IMR-90 (cell line): ENCODE measurements at places on chromosomes 7 and 10. TPM values are rescaled to one million over a fixed set of nuclear protein-coding genes. Genes with fewer than 3 reads are reported as not detected.

NKX1-2 gene
- total RNA-seq = not detected in 2 replicates

OPALIN gene
- not detected in 2 replicates for total RNA-seq

APBB1IP gene
- not detected in 2 replicates for total RNA-seq

GSTO2 gene
- total RNA-seq = 1.9 and 2.3 TPM in 2 replicates

MUC3A gene
- not detected in 2 replicates for total RNA-seq

ADCY1 gene
- total RNA-seq = 0.18 and 0.28 TPM in 2 replicates

POM121C gene
- 6.1 and 7.8 TPM in 2 replicates for total RNA-seq

GRCh38 chr7:100655908-100656674 lies at the start of gene ACTL6B:
Gene ACTL6B (minus strand): TSS chr7:100656448. CDS start chr7:100656354, 94 bp downstream.
- H3K27me3 ChIP-seq = peaks cover 27% of the 10 kb centered on the region
- H3K4me1 ChIP-seq = no peaks in the 10 kb centered on the region
- DNase-seq = peak; percentile 18
- H3K36me3 ChIP-seq = no peaks in the 10 kb centered on the region
- no peak within 1 kb of the TSS for H3K4me3 ChIP-seq

- no peaks in the 10 kb centered on the region for H3K36me3 ChIP-seq
- no peaks in the 10 kb centered on the region for H3K4me1 ChIP-seq
- peaks cover 15% of the 10 kb centered on the region for H3K27me3 ChIP-seq
- DNase-seq = peak; percentile 44
Measured at GRCh38 chr7:128697302-128697905, 25.3 kb downstream of the GARIN1A start.

DNA sequence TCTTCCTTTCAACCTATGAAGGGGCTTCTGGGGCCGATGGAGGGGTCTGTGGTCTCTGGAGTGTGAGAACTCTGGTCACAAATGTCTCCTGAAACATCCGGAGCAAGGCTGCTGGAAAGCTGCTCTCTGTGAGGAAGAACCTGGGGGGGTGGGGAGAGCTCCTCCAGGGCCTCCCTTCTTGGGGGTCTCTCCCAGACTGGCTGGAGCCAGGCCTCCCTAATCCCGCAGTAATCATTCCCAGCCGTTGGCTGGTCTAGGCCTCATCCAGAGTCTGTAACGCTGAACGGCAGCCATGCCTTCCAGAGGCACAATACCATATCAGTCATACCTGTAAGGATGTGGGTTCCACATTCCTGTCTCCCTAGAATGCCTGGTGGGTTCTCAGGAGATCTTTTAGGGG lies 4.4 kb upstream of the LZTS2 start:
- H3K27me3 ChIP-seq = no peaks in the 10 kb centered on the region

DNA sequence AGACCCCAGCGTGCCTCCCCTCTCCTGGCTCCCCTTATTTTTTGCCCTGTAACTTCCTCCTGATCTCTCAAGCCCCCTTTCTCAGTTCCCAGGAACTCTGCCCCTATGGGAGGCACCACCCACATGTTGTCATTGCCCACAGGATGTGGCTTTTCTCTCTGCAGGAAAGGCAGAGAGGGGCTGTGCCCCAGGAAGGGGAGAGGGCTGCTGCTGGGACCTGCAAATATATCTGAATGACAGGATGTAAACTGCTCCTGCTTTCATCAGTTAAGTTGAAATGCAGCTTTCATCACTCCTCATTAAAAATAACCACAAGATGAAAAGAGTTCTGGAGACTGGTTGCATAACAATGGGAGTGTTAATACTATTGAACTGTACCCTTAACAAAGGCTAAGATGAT lies 103.3 kb downstream of the CLEC2L start:
- H3K4me1 ChIP-seq = no peaks in the 10 kb centered on the region
- DNase-seq = no peak
- no peak overlapping the region for H3K4me3 ChIP-seq
- H3K27me3 ChIP-seq = no peaks in the 10 kb centered on the region
- peaks cover 76% of the 10 kb centered on the region for H3K36me3 ChIP-seq
- H3K27ac ChIP-seq = peak overlapping the region; percentile 16; the same call in 1 of the 2 replicates

DNA sequence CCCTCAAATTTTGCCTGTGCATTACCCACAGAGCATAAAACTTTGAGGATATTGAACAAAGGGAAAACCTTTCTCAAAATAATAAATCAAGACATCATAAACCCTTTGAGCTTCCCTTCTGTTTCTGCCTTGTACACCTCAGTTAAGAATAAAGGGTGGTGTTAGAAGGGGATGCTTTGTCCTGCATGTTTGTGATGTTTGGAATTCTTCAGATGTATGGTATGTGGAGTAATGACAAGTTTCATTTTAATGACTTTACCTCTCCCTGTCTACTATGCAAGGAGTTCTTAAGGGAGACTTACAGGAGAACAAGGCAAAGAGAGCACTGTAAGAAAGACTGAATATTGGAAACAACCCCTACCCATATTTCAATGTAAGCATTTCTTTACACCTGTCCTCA lies 99.2 kb downstream of the HECW1 start:
- H3K27ac ChIP-seq = no peak overlapping the region
- no peaks in the 10 kb centered on the region for H3K36me3 ChIP-seq
- DNase-seq = no peak
- H3K4me1 ChIP-seq = peaks cover 2% of the 10 kb centered on the region; the same call in 1 of the 2 replicates
- H3K27me3 ChIP-seq = no peaks in the 10 kb centered on the region; the same call in 1 of the 2 replicates
- no peak overlapping the region for H3K4me3 ChIP-seq

DNA sequence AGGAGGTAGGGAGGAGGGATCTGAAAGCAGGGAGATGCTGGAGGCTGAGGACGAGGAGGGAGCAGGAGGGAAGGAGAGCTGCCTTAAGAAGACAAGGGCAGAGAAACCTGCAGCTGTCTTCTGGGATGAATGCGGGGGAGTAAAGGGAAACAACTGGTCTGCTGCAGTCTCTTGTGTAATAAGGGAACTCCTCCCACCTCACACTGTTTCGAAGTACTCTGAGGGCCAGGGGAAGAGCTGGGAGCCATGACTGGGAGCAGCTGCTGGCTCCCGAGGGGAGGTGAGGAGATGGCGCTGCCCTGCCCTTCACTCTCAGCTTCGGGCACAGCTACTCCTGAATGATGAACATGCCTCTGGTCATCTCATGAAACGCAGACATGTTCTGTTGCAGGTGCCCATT lies 65.1 kb downstream of the CLEC2L start:
- H3K4me3 ChIP-seq = no peak overlapping the region
- DNase-seq = peak; percentile 83
- no peaks in the 10 kb centered on the region for H3K27me3 ChIP-seq
- peaks cover 68% of the 10 kb centered on the region for H3K36me3 ChIP-seq
- peaks cover 3% of the 10 kb centered on the region; the same call in 1 of the 2 replicates for H3K4me1 ChIP-seq

GRCh38 chr10:75935240-75935639 lies 503.8 kb downstream of the LRMDA start:
- no peaks in the 10 kb centered on the region for H3K36me3 ChIP-seq
- H3K27ac ChIP-seq = no peak overlapping the region
- H3K4me1 ChIP-seq = no peaks in the 10 kb centered on the region
- H3K27me3 ChIP-seq = peaks cover 11% of the 10 kb centered on the region; the same call in 1 of the 2 replicates
- DNase-seq = no peak

- no peak overlapping the region for H3K27ac ChIP-seq
- peaks cover 21% of the 10 kb centered on the region for H3K27me3 ChIP-seq
- no peak for DNase-seq
- no peaks in the 10 kb centered on the region for H3K4me1 ChIP-seq
- no peak overlapping the region for H3K4me3 ChIP-seq
- H3K36me3 ChIP-seq = no peaks in the 10 kb centered on the region
Measured at GRCh38 chr10:110777661-110778060, 94.1 kb upstream of the PDCD4 start.

DNA sequence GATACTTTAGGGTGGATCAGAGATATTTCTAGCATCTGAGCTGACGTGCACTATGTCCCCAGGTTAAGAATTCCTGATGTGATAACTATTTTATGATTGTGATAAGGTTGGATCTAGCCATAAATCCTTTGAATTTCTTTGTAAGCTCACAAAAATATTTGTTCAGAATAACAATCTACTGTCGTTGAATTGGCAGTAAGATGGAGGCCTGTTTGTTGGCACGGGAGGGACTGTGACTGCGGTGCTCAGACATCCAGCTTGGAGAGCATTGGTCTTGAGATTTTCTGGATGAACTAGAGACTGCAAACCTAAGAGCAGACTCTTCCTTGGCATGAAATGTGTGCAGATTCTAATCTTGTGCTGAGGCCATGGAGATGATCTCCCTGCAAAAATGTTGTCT lies 131.1 kb downstream of the LRRC4 start:
- no peak overlapping the region for H3K27ac ChIP-seq
- no peak overlapping the region for H3K4me3 ChIP-seq
- H3K4me1 ChIP-seq = peaks cover 21% of the 10 kb centered on the region
- no peaks in the 10 kb centered on the region for H3K27me3 ChIP-seq
- H3K36me3 ChIP-seq = peaks cover 2% of the 10 kb centered on the region

- peak; percentile 33 for DNase-seq
- H3K27me3 ChIP-seq = no peaks in the 10 kb centered on the region
- H3K4me1 ChIP-seq = peaks cover 8% of the 10 kb centered on the region
- H3K4me3 ChIP-seq = no peak overlapping the region
- H3K27ac ChIP-seq = no peak overlapping the region
Measured at GRCh38 chr7:73701357-73701995, 18.0 kb downstream of the STX1A start.

DNA sequence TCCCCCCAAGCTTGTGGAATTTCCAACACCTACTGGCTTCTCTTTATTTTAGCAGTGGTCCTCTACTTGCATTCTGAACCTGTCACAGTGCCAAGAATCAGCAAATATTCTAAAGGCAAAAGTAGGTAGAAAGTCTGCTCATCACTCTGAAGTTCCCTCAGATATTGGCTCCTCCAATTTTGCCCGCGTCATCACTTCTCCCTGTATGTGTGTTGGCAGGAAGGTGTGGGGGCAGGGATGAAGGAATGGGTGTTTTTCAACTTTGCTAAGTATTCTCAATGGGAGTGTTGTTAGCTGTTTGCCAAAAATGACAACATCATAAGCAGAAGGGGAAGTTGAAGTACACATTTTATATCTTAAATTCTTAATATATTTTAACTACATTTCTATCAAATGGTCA lies 226.2 kb downstream of the POLR1F start:
- no peaks in the 10 kb centered on the region for H3K27me3 ChIP-seq

DNA sequence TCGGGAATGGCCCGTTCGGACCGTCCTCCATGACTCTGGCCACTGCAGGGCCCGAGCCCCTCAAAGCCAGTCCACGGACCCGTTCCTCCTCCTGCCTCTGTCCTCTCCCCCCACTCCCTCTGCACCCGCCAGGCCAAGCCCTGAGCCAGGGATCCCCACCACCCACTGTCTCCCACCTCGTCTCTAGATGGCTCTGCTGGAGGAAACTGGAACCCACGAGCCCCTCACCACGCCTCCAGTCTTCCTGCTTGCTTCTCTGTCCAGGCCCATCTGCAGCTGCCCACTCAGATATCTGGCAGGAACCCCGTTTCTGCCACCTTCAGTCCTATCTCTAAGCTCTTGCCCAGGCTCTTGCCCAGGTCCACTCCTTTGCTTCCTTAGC lies 24.3 kb downstream of the GRID2IP start:
- H3K4me3 ChIP-seq = peak overlapping the region; percentile 24; the same call in 1 of the 2 replicates
- no peaks in the 10 kb centered on the region for H3K4me1 ChIP-seq
- no peak for DNase-seq
- H3K27me3 ChIP-seq = peaks cover 47% of the 10 kb centered on the region

- no peaks in the 10 kb centered on the region for H3K4me1 ChIP-seq
- no peaks in the 10 kb centered on the region for H3K36me3 ChIP-seq
- no peak overlapping the region for H3K27ac ChIP-seq
Measured at GRCh38 chr7:29516491-29516890, 47.1 kb upstream of the PRR15 start.

GRCh38 chr10:99393683-99394082 lies 36.7 kb downstream of the GOT1 start:
- H3K4me1 ChIP-seq = peaks cover 12% of the 10 kb centered on the region
- no peaks in the 10 kb centered on the region; the same call in 1 of the 2 replicates for H3K27me3 ChIP-seq

- no peak overlapping the region for H3K27ac ChIP-seq
- DNase-seq = no peak
- no peaks in the 10 kb centered on the region for H3K27me3 ChIP-seq
Measured at GRCh38 chr10:92761571-92761970, 71.8 kb downstream of the HHEX start.

DNA sequence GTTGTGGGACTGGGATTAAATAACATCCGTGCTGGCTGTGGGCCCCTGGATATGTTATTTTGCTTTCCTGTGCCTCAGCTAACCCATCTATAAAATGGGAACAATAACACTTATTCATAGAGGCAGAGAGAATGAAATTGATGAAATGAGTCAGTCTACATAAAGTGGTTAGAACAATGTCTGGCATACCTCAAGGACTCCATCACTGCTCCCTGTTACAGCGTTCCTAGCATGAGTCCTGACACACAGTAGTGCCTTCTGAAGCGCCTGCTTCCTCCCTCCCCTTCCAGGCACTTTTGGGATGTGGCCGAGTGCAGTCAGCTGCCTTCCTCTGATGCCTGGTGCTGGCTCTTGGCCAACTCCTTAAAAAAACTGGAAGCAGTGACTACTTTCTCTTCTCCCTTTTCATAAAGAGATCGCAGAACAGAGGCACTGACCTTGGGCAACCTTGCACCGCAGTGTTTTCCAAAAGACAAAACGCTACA lies 108.4 kb upstream of the ZMIZ1 start:
- peak; percentile 90 for DNase-seq
- no peaks in the 10 kb centered on the region for H3K36me3 ChIP-seq
- no peak overlapping the region for H3K4me3 ChIP-seq
- peaks cover 15% of the 10 kb centered on the region for H3K4me1 ChIP-seq

DNA sequence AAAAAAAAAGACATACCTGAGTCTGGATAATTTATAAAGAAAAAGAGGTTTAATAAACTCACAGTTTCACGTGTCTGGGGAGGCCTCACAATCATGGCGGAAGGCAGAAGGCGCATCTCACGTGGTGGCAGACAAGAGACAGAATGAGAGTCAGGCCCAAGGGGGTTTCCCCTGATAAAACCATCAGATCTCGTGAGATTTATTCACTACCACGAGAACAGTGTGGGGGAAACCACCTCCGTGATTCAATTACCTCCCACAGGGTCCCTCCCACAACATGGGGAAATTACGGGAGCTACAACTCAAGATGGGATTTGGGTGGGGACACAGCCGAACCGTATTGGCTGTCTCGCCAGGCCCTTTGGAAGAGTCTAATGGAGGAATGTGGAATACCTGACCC lies 9.0 kb upstream of the MAFK start:
- H3K27ac ChIP-seq = no peak overlapping the region
- no peaks in the 10 kb centered on the region for H3K36me3 ChIP-seq
- H3K4me1 ChIP-seq = peaks cover 8% of the 10 kb centered on the region
- H3K27me3 ChIP-seq = no peaks in the 10 kb centered on the region; the same call in 1 of the 2 replicates
- no peak for DNase-seq

DNA sequence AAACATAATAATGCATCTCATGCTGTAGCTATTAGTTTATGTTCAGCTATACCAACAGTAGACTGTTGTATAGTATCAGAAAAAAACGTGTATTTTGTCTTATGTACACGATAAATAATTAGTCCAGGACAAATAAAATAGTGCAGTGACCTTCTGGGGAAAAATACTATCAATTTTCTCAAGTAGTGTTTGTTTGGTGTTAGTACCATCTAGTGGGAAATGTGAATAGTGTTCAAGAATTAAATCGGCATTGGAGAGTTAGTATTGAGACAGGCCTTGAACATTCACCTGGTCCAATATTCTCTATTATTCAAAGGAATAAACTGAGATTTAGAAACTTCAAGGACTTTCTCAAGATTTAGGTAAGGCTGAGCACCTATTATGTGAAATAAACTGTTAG lies 21.7 kb upstream of the OR2A5 start:
- H3K4me3 ChIP-seq = no peak overlapping the region
- H3K27me3 ChIP-seq = peaks cover 2% of the 10 kb centered on the region
- peak; percentile 50 for DNase-seq
- no peak overlapping the region for H3K27ac ChIP-seq
- H3K4me1 ChIP-seq = no peaks in the 10 kb centered on the region
- no peaks in the 10 kb centered on the region for H3K36me3 ChIP-seq
